Activated CD4-positive, alpha-beta T cell treated with anti-CD3 and anti-CD28 coated beads, Interleukin-2, amount 50 U/mL, for 48 hours (primary cell): ENCODE measurements at places on chromosomes 5 and 9.

GRCh38 chr5:52796031-52796430, 8.3 kb downstream of the ITGA1 start:
- DNase-seq = no peak

- no peak for DNase-seq
Measured at GRCh38 chr9:122307061-122307460, 42.4 kb downstream of the MRRF start.

DNA sequence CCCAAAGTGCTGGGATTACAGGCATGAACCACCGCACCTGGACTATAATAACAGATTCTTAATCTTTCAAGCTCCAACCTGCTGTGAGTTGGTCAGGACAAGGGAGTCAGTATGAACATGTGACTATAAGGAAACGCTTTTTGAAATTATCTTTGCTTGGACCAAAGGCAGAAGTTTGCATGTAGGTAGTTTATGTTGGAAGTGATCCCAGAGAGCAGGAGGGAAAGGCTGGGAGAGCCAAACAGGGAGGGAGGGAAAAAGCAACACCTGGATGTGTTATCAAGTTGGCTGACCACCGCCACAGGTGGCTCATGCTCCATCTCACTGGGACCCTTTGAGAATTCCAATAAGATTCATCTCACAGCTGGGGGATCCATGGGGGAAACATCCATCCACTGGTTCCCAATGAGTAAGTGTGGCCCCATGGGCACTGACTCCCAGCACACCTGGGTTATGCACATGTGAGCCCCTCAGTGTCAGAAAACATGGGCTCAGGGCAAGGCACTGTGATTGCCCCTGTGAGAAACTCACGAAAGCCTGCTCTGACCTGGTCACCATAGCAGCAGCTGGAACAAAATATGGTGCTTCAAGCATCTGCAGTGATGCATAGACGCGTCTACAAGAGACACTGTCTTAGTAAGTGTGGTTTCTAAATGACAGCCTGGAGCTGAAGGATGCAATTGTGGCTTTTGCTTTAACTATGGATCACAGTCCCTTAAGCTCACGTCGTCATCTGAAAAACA, 62.1 kb downstream of the ARSB start:
- DNase-seq = no peak

DNA sequence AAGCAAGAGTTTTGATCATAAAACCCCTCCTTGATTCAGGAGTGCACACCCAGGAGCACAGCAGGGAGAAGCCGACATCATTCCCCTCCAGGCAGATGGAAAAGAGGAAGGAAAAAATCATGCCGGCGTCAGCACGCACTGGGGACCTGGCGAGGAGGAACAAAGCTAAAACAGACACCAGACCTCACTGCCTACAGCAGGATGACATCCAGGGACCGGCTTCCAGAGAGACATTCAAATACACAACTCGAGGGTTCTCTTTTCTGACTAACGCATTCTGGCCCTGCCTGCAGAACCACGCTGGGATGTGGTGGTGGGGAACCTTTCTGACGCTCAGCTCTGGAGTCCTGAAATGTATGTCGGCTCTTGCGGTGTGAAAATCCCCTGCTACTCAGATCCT, 2.7 kb downstream of the UBAC1 start:
- no peak for DNase-seq

DNA sequence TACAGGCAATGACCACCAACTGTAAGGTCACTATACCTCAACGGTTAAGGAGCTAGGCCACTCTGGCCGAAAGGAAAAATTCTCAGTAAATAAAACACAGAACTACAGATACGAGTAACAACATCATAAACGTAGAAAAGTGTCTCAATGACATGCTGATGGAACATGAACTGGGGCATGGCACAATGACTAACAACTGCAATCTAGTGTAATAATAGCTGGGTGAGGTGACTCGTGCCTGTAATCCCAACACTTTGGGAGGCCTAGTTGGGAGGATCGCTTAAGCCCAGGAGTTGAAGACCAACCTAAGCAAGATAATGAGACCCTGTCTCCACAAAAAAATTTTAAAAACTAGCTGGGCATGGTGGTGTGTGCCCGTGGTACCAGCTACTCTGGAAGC, 9.8 kb upstream of the RAPGEF6 start:
- no peak for DNase-seq

GRCh38 chr5:141559461-141559860, 59.3 kb downstream of the DIAPH1 start:
- DNase-seq = no peak

- no peak for DNase-seq
Measured at GRCh38 chr5:88826646-88827585, 56.1 kb downstream of the MEF2C start.

GRCh38 chr9:84278130-84278529, 62.4 kb downstream of the SLC28A3 start:
- DNase-seq = no peak

DNA sequence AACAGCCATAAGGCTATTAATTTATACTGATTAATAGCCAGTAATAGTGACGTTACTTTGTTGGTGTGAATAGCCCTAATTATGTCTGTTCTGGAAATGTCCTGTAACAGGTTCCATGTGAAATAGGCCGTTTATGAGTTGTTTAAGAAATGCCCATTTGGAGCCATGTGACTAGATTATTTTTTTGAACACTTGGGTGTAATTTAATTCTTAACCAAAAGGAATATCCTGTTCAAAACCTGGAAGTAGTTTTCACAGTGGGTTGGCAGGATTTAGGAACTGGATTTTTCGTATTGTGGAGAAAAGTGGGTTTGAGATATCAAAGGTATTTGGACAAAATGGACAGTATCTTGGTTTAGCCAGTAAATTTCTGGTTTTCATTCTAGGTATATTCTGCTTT, 1.3 kb downstream of the TENT2 start:
- no peak for DNase-seq

GRCh38 chr9:12695474-12695873, 2.3 kb downstream of the TYRP1 start:
- no peak for DNase-seq

DNA sequence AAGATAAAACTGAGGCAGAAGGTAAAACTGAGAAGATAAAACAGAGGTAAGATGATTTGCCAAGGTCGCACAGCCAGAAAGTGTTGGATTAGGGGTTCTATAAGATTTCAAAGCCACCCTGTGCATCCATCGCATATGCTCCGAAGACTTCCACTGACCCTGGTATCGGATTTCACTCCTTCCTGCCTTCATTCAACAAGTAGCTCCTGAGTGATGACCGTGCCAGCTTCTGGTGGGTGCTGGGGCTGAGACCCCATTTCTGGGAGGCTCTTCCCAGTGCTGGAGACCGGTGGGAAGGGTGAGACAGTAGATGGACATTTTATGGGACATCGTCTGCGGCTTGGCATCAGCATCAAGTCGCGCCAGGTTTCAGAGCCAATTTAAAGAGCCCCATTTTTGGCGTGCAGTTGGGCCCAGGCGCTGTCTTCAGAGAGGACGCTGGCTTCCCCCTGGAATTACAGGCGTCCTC, 53.7 kb upstream of the DAB2IP start:
- DNase-seq = no peak

DNA sequence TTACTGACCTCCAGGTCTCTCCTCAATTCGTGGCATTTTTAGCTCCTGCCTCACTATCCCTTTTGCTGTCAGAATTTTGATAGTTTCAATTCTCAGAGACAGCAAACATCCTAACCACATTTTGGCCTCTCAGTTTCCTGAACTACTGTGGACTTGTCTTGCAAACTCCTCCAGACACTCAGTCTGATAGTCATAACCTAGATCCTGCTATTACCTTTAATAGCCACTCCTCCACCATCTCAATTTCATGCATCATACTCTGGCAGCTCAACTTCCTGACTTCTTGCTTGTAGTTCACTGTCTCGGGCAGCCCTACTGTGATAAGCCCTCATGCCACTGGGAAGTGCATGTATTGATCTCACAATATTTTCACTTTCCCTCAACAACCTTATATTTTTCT, 481.8 kb upstream of the CDH18 start:
- DNase-seq = no peak

DNA sequence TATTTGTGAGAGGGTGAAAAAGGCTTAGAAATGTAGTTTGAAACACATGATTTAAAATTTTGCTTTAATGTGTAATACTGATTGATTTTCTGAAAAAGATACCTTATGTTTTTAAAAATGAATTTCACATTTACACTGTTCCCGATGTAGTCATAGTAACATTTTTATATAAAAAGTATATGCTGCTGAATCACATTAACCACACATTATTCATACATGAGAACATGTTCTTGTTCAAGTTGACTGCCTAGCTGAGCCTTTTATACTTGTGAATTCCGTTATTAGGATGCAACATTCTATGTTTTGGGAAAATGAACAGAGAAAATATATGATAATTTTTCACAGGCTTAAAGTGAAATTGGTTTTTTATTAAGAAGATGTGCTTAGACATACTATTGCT, 461.1 kb upstream of the NUDT12 start:
- no peak for DNase-seq
